ENCODE measurements at places on chromosomes 1 and 21.

- no peak for DNase-seq
These were observed 3.4 kb downstream of the MYOM3 start for GRCh38 chr1:24108334-24109165.

- DNase-seq, result no peak
These were observed 2.7 kb downstream of the HNRNPU start for GRCh38 chr1:244861683-244862082.

- no peak for DNase-seq
These were observed 74.0 kb upstream of the ZBTB18 start for GRCh38 chr1:243977094-243977493.

GRCh38 chr21:33455686-33456446 is 23.9 kb downstream of the TMEM50B start:
- no peak for DNase-seq

GRCh38 chr1:230335861-230336522 is 90.1 kb downstream of the PGBD5 start:
- no peak for DNase-seq

GRCh38 chr1:235307158-235308124 is 20.5 kb downstream of the ARID4B start:
- no peak for DNase-seq

GRCh38 chr1:41622859-41623732 is 138.6 kb upstream of the EDN2 start:
- no peak for DNase-seq

DNA sequence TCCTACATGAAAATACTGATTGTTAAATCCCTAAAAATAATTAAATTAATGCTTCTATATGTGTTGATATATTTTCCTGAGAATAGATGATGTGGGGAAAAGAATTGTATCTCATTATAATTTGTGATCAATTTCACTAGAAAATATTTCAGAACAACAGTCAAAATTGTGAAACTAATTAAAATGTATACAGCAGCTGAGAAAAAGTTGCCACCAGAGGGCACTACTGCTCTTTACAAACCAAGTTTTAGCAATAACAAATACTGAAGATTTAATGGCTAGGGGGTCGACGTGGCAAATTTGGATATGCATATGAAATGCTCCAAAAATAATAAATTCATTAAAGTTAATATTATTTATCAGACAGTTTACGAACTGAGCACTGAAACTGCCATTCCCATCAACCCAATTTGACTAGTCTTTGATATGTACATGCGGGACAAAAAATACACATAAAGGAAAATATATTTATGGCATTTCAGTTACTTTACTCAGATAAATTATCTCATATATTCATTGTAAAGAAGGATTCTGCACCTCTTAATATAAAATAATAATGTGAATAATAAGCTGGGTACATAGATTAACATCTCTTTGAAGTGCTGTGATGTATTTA is 96.3 kb upstream of the TMPRSS15 start:
- DNase-seq, result no peak

DNA sequence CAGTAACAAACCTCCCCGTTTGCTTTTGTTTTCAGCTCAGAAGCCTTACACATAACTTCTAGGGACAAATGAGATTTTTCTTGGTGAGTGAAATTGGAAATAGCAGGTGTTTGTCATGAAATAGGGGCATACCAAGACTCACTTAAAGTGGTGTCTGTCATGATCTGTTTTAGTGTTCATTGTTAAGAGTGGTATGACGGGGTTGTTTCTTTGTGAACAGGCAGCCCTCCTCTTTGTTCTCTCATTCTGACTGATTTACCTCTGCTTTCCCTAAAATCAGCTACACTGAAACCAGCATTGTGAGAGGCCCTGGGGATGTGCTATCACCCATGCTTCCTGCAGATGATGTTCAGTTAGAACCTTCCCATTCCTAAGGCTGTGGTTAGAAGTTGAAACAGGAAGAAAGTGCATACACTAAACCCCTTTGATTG is 2.5 kb upstream of the ERO1B start:
- DNase-seq, result no peak

GRCh38 chr1:201175820-201176500 is 14.7 kb upstream of the IGFN1 start:
- DNase-seq, result no peak

- DNase-seq, result no peak
These were observed 6.9 kb downstream of the S100A12 start for GRCh38 chr1:153368495-153368894.

- no peak for DNase-seq
These were observed 890.6 kb downstream of the KCNT2 start for GRCh38 chr1:195717651-195718050.

- DNase-seq, result no peak
These were observed 924.0 kb downstream of the LTN1 start for GRCh38 chr21:28068455-28069358.

Measured in T follicular helper cell (primary cell).